ENCODE measurements at places on chromosomes 16 and 17.

GRCh38 chr17:42759982-42760651 is 910 bp upstream of the RAMP2 start:
- no peak for DNase-seq

- DNase-seq = no peak
Observed at GRCh38 chr17:7138800-7139381, 24.3 kb upstream of the ASGR2 start.

GRCh38 chr17:5035315-5035714 is at the start of gene SLC52A1:
SLC52A1 (minus strand) TSS chr17:5035426; CDS start chr17:5034606, 820 bp downstream.
- DNase-seq = no peak

DNA sequence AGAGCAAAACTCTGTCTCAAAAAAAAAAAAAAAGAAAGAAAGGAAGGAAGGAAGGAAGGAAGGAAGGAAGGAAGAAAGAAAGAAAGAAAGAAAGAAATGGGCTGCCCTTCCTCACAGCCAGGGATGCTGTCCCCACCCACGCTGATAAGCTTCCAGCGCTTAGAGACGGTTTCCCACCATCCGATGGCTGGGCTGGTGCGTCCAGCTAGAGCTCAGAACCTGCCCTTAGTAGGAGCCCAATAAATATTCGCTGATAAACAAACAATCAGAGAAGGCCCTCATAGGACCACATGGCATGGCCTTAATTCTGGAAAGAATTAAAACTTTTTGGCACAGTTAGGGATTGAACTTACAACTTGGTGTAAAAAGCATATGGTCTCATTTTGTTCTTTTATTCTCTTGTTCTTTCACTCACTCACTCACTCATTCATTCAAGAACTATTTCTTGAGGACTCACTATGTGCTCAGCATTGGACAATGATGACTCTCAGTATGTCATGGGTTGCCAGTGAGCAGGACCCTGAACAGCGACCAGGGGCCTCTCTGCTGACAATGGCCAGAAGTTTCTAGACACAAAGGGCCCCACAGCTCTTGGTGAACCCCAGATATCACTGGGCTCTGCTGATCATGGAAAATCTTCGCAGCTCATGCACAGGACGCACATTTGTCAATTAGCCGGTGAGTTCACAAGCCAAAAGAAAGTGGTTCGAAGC is 32.5 kb upstream of the TNRC6C start:
- DNase-seq = no peak

- no peak for DNase-seq
Observed at GRCh38 chr17:80295146-80295545, 34.5 kb downstream of the RNF213 start.

DNA sequence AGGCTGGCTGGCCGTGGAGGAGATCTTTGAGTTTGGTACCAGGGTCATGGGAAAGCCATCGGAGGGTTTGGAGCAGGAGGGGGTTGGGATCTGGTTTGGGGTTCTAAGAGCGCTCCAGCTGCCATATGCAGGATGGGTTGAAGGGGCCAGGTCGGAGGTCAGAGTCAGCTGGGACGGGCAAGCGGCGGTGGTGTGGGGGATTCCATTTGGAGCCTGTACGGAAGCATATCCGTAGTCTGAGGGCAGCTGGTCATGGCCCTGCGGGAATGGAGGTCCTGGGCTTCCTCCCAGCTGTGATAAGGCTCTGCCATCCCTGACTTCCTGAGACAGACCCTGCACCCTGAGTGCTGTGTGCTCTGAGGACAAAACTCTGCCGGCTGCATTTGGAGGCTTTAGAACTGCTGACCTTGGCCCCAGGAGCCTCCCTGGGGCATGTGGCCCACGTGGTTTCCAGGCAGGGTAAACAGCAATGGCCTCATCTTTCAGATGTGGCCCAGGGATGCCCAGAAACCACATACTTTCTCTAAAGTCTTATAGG is 46.5 kb downstream of the ATP2C2 start:
- DNase-seq = no peak

DNA sequence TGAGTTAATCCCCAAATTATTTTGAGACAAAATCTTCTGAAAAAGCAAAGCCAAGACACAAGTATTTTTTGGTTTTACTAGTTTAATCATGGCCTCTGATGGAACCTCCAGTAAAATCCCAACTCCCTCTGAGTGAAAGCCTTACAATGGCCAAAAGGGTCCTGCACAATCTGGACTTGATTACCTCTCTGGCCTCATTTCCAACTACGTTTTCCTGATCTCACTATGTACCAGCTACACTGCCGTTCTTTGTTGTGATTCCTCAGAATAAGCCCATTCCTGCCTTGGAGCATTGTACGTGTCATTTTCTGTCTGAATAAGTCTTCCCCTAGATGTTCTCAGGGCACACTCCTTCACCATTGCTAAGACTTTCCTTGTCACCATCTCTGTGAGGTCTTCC is 37.3 kb downstream of the SPOP start:
- no peak for DNase-seq

DNA sequence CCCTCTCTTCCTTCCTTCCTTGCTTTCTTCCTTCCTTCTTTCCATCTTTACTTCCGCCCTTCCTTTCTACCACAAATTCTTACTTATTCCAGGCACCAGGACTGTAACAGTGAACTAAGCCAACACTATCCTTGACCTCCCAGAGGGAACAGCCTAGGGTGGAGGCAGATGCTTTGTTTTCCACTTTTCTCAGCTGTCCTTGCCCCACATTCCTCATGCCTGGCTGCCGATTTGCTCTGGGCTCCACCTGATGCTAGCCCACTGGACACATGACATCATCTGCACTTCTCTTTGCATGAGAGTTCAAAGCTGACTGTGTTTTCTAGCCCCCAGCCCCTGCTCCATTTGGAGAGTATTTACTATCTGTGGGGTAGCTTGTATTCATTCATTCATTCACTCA is 283.0 kb downstream of the MAF start:
- DNase-seq = no peak

DNA sequence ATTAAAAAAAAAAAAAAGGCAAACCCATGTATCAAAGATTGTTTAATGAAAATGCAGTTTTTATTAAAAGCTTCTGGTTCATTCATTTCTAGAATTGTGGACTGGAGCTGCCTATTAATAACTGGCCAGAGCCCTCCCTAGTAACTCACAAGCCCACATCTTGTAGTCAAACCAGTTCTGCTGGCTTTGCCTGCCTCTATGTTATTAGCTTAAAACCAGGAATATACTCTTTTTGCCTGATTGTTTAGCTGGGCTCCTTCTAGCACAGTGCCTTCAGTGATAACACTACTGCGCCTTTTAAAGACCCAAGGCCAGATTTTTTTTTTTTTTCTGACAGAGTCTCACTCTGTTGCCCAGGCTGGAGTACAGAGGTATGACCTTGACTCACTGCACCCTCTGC is 26.0 kb downstream of the TAC4 start:
- DNase-seq = no peak

GRCh38 chr17:66829386-66829864 is 5.5 kb upstream of the CACNG5 start:
- DNase-seq = no peak

GRCh38 chr17:71237903-71238538 is 882.8 kb upstream of the SOX9 start:
- no peak for DNase-seq

- DNase-seq = no peak
Observed at GRCh38 chr17:51527225-51527982, 267.1 kb downstream of the UTP18 start.

DNA sequence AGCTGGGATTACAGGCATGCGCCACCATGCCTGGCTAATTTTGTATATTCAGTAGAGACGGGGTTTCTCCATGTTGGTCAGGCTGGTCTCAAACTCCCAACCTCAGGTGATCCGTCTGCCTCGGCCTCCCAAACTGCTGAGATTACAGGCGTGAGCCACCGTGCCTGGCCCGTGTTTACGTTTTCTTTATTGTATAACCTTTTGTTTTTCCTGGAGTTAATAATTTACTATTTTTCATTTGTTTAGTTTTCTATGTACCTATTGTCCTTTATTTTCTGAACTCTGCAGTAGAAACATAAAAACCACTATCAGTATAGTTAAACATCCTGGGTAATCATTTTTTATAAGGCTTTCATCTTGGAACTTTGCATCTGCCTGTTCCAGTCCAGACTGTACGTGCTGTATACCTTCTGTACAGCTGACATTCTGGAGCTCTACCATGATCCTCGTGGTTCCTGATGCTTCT is 73.6 kb downstream of the PPM1E start:
- DNase-seq = no peak

DNA sequence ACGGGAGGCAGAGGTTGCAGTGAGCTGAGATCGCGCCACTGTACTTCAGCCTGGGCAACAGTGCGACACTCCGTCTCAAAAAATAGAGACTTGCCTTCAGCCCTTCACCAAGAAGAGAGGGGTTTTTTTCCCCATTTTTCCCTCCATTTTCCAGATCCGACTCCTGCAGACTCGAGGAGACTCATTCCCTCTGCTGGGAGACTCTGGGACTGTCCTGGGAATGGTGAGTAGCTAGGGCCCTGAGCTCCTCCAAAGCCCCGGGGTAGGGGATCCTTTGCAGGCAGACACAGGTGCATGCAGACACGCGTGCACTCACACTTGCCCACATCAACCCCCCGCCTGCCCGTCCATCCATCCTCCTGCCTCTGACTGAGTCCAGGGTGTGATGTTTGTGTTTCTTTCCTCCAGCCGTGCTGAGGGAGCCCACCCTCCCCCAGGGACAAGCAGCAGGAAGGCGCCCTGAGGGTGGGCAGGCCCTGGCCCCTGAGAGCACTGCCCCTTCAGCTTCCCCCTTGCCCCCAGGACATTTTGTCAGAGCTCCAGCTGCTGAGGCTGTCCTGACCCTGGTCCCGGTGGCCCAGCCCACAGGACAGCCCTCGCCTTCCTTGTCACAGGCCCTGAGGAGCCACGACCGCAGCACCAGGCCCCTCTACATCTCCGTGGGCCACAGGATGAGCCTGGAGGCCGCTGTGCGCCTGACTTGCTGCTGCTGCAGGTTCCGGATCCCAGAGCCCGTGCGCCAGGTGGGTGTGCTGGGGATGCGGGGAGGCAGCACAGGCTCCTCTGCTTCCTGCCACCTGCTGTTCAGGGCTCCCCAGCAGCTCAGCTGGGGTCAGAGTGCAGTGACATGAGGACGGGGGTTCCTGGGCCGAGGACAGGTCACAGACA is 10.2 kb downstream of the ENDOV start:
- DNase-seq = no peak

DNA sequence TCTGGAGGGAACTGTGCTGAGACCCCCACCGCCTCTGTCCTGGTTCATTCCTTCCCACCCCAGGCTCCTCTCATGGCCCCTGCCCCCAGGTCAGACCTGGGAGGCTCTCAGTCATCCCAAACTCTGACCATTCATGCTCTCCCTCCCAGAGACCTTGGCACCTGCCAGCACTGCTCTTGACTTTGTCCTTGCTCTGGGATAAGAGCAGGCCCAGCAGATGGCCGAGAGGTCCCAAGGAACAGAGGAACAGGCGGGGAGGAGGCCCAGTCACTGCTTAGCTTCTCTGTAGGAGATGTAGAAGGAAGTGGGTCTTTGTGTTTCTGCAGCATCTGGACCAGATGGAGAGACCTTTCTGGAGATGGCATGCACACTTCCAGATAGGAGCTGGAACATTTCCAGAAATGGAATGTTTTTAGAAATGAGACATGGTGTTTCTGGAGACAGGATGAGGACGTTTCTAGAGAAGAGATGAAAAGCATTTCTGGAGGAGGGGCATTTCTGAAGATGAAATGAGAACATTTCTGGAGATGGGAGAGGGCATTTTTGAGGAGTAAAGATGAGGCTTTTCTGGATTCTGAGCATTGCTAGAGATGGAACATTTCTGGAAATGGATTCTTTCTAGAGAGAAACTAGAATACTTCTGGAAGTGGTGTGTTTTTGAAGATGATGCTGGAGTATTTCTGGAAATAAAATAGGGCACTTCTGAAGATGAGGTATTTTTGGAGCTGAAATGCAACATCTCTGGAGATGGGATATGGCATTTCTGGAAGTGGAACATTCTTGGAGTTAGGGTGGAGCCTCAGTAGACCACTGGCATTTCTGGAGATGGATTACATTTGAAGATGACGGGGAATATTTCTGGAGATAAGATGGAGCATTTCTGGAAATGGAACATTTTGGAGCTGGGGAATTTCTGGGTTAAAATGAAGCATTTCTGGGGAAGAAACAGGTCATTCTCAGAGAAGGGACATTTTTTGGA is 55.2 kb downstream of the RAI1 start:
- no peak for DNase-seq

DNA sequence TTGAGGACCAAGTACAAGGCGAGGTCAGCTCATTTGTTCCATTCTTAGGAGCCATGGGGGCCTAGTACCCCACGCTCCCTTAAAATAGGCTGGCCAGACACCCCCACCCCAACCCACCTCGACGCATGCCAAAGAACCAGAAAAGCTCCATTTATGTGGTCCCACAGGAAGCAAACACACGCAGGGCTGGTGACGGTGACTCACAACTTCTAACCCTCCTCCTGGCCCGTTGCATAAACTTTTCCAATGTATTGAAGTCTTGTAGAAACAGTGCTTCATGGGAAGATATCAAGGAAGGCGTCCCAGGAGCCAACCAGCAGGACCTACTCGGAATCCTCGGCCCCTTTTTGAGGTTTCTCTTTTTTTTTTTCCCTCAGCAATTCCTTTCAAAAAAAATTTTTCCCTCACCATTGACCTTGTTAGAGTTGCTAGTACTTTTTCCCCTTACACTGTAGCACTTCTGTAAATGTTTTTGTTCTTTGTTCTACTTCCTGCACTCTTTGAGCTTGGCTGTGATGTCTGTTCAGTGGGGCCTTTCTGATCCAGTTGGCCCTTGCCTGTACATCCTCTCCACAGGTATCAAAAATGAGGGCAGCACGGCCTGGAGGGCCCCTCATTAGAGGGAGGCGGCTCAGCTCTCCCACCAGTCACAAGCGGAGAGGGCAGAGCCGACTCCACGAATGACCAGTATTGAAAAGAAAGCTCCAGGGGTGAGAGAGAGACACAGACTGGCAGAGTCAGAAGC is 208.3 kb downstream of the RGS9 start:
- DNase-seq = no peak

DNA sequence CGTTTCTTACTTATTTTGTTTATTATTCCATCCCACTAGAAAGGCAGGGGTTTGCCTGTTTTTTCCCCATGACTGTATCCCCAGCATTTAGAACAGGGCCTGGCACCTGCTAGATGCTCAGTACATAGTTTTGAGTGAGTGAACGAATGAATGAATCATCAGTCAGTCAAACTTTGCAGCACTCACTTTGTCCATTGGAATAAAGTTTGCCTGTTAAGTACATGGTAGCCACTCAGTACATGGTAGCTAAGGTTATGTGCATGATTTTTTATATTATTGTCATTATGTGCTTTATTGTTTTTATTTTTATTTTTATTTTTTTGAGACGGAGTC is 88.5 kb downstream of the CMIP start:
- no peak for DNase-seq

DNA sequence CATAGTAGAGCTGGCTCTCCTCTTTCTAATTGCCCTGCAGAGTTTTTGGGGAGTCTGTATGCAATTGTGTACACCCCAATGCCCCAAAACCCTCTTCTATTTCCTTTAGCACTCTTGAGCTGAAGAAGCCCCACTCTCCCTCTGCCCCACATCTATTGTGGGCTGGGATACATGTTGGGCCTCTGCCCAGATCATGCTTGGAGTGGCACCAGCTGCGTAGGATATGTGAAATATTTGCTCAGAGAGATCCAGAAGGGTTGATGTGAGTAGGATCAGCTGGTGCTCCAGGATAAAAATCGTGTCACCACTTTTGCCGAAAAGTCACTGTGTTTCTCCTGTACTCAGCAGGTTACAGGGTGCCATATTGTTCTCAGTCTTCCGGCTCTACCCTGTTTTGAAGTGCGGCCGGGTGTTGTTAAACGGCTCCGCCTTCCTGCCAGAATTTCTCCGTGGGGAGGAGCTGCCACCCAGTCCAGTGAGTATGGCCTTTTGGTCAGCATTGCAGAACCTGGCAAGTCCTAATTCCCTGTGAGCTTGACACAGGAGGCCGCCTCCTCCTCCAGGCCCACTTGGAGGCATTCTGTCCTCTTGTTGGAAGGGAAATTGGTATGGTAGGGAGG is 664.5 kb downstream of the WWOX start:
- no peak for DNase-seq

Measured in cerebellar nuclear complex (tissue), 1 donor.